Kidney (tissue), 22 donors: ENCODE measurements at places on chromosomes 2 and 18. TPM values are rescaled to one million over a fixed set of nuclear protein-coding genes. Genes with fewer than 3 reads are reported as not detected.

DNA sequence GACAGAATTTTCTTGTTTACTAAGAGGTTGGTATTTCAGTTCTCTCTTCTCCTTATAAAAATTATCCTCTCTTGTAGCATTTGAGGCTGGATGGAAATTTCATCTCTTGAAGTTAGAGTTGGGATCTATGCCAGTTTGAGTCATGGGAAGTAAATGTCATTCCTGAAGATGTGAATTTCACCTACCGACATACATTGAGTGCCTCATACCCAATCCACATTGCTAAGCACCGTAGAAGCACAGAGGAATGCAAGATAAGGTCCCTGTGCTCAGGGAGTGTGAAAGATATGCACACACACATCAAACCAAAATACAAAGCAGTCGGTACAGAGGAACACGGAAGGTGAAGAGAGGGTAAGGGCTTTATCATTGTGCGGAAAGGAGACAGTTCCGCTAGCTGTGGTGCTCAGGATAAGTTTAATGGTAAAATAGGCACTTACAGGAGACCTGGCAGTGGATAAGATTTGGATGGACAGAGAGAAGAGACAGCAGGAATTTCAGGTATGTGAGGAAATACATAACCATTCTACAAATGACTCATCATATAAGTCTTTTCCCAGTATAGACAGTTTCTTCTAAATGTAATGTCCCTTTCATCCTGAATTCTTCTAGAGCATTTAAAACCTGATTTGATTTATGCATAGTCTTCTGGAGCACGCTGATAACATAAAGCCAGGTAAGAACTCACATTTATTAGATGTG lies 205.3 kb upstream of the ST6GAL2 start:
- no peak for DNase-seq

The GPD2 gene
- 6.2 TPM for polyA plus RNA-seq

DNA sequence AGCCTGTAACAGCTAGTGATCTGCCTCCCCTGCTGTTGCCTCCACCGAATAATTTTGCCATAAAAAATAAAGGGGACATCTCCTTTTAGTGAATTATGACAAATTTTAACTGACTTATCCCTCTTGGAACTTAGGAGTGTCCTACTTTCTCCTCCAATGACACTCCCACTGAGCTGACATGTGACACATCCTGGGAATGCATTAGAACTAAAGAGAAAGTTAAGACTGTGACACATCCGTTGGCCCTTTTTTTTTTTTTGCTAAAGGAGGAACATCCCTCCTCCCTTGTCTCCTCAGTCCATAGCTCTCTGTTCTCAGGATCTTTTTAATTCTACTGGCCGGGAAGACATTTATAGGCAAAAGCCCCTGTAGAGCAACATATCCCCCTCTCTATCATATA lies 268.2 kb downstream of the NRXN1 start:
- no peak for DNase-seq

The KIF1A gene
- polyA plus RNA-seq: 0.58 TPM

DNA sequence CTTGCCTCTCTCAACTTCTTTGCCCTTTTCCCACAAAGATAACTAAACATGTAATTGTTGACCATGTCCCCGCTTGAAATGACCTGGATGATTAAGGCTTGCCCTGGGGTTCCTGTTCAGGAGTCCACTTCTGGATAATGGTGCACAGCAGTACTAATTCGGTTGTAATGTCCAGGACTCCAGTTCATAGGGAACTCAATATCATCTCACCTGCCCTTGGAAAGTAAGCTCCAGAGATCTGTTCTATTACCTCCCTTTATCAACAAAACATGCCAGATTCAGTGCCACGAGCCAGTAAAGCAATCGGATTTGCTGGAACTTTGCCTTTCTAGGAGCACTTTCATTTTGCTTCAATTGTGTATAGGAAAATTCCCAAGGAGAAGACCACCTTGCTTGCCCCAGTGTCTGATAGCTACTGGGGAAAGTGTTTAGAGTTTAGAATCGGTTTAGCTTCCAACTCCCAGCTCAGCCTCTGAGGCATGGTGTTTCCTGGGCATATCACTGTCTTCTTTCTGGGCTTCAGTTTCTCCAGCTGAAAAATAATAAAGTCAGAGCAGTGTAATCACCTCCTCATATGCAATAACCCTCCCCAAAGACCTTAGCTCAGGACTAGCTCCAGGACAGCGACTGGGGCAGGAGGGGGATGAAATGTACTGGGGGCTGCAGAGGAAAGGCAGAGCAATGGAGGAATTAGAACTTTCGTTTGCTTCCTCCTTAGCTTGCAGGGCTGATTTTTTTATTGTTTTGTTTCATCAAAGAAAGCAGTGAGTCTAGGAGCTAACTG lies 162.6 kb upstream of the CYRIA start:
- no peak for DNase-seq

- DNase-seq: no peak
Measured at GRCh38 chr2:173982918-173983317, 17.7 kb upstream of the SP3 start.
